NCI-H2227 treated with DMSO at 0.1 percent for 48 hours (cell line): ENCODE measurements at places on chromosomes 6 and 20.

GRCh38 chr6:20916086-20916485 lies 381.8 kb downstream of the CDKAL1 start:
- DNase-seq, result no peak

GRCh38 chr20:1469925-1470571 lies 3.4 kb upstream of the NSFL1C start:
- DNase-seq, result peak; percentile 73

DNA sequence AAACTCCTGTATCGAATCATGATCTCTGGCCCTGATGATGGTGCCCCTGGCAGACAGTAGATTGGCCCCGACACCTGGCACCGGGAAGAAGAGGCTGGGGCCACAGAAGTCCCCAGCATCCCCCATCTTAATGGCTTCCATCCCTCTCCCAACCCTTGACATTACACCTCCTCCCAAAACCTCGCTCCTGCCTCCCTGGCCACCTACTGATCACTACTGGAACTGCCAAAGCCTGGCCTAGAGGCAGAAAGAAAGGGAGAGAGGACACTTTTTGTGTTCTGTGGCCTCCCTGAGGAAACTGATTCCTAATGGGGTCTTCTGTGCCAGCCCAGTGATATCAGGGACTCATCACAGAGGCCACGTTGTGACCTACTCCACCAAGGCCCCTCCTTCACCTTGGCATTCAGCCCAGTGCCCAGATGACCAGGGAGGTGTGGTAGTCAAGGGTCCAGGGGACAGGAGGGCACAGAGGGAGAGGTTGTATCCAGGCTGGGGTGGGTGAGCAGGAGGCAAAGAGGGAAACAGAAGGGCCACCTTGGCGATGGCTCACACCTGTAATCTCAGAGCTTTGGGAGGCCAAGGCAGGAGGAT lies 6.1 kb downstream of the C20orf173 start:
- DNase-seq, result no peak

DNA sequence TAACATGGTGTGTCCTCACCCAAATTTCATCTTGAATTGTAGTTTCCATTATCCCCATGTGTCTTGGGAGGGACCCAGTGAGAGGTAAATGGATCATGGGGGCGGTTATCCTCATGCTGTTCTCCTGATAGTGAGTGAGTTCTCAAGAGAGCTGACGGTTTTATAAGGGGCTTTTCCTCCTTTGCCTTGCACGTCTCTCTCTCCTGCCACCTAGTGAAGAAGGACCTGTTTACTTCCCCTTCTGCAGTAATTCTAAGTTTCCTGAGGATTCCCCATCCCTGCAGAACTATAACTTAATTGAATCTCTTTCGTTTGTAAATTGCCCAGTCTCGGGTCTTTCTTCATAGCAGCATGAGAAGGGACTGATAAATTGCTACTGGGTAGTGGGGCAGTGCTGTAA lies 789.3 kb downstream of the FRK start:
- DNase-seq, result no peak

GRCh38 chr6:132023490-132023889 lies 72.3 kb upstream of the CCN2 start:
- no peak for DNase-seq

- no peak for DNase-seq
Measured at GRCh38 chr20:32959351-32960221, 44.6 kb downstream of the SUN5 start.

- DNase-seq, result peak; percentile 73
Measured at GRCh38 chr20:59836767-59837166, 96.7 kb downstream of the SYCP2 start.

GRCh38 chr20:33830371-33830770 lies 19.2 kb downstream of the CHMP4B start:
- peak; percentile 73 for DNase-seq

GRCh38 chr20:17281478-17281877 lies 54.6 kb downstream of the PCSK2 start:
- DNase-seq, result peak; percentile 6

DNA sequence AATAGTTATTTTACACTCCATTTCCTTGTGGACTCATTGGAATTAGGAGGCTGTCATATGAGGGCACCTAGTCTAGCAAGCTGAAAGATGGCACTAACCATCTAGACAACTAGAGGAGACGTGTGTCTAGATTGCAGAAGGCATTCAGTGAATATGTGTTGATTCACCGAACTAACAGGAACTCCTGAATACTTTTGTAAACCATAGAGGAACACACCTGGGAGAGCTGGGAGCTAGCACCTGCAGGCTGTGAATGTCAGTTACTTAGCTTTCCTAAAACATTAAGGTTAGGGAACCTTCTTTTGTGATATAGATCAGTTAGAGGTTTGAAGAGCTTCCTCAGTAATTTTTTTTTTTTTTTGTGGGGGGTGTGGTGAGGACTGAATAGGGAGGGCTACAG lies 7.7 kb downstream of the OPN5 start:
- DNase-seq, result no peak

GRCh38 chr6:6723921-6724538 lies 135.5 kb downstream of the LY86 start:
- no peak for DNase-seq

GRCh38 chr20:48281501-48281900 lies 496.2 kb upstream of the SULF2 start:
- DNase-seq, result no peak

GRCh38 chr6:12200015-12200564 lies 90.1 kb upstream of the EDN1 start:
- DNase-seq, result no peak

DNA sequence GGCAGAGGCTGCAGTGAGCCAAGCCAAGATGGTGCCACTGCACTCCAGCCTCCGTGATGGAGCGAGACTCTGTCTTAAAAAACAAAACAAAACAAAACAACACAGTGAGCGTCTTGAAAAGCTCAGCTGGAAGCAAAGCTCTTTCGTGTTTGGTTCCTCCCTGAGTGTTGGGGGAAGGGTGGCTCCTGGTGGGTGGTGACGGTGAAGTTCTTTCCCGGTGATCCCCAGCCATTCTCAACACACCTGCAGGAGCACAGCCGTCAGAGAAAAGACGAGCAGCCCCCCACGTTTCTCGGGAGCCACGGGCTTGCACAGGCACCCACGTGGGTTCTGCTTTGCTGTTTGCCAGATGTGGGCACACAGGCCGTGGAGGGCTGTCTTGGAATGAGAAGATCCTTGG lies 3.2 kb downstream of the BHLHE23 start:
- DNase-seq, result peak; percentile 11

- DNase-seq, result no peak
Measured at GRCh38 chr6:1599469-1599868, 10.2 kb upstream of the FOXC1 start.

DNA sequence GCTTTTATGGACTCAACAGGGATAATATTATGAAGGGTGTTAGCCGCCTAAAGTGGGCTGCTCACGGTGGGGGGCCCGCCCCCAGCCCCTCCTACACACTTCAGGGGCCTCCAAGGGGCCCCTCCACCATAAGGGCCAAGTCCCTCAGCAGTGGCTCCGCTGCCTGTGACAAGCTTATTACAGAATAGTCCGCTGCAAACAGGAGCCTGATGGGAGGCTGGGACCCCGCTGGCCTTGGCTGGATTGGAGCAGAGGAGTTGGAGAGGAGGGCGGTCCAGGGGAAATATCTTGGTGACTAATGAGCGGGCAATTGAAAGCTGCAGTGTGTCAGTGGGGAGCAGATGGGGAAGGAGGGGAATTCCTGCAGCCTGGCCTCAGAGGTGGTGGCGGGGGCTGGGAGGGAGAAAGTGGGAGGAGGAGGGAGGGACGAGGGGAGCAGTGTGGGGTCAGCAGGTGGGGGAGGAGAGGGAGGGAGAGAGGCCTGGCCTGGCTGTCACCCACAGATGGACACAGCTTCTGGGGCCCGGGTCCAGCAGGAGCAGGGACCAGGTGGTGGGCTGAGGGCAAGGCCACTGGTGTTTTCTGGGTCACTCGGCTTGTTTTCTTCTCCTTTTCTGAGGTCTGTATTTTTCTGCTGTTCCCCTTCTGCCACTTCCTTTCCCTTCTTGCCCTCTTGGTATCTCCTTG lies 57.6 kb upstream of the FOXP4 start:
- peak; percentile 87 for DNase-seq

GRCh38 chr6:155850408-155850841 lies 394.8 kb upstream of the NOX3 start:
- no peak for DNase-seq

DNA sequence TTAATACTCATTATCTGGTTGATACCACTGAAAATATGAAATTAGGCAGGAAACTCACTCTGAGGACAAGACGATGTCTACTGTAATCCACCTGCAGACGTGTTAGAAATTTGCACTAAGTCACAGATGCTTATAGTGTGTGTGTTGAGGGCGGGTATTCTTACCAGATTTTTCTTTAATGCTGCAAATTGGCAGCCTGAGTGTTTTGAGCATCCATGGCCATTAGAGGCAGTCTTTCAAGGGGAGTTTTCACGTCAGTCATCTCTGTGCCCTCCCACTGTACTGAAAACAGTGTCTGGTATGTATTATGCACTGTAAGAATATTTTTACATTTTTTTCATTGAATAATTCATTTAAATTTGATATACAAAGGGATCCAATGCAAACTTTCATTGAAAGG lies 266.5 kb upstream of the QKI start:
- no peak for DNase-seq

- DNase-seq, result no peak
Measured at GRCh38 chr6:140623498-140623897, 1249.0 kb upstream of the CITED2 start.

DNA sequence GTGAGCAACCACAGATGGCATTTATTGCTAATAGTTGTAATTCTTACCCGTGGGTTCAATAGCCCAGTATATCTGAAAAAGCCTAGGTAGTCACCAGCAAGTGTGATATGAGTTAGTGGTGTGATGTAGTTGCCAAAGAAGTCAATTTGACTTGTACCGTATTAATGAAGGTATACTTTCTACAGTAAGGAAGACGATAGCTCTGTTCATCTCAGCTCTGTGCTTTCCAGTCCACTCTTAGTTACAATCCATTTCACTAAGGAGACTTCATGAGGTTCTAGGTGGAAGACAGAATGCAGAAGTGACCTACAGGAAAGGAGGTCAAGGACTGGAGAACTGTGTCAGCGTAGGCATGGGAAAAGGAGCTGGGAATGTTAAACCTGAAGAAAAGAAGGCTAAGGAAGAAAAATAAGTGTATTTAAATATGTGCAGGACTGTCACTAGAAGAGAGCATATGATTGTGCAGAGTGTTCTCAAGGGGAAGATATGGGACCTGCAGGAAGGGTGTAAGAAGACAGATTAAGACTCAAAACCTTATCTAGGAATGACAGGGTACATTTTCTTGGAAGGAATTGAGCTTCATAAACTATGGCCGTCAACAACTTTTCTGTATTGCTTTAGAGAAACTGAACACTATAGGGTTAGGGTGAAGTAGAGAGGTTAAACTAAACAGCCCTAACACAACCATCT lies 116.9 kb upstream of the SCGN start:
- DNase-seq, result no peak

- DNase-seq, result no peak
Measured at GRCh38 chr6:21257125-21257524, 336.4 kb upstream of the SOX4 start.

GRCh38 chr6:157498817-157499216 lies 117.8 kb downstream of the ZDHHC14 start:
- DNase-seq, result no peak

GRCh38 chr6:26141378-26141904 lies 54.2 kb downstream of the HFE start:
- DNase-seq, result no peak

DNA sequence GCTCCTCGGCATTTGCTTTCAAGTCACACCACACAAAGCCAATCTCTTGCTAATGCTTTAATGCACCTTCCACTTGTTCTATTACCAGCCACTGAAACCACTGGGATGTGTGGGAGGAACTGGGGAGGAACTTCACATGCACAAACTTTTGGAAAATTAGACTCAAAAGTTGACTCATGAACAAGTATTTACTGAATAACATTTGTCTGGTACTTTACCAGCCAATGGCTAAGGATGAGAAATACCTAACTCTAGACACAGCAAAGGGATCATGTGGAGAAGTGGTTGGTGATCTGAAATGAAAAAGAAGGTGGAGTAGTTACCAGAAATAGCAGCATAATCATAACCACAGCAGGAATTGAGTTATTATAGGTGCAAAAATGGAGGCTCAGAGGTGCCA lies 554.0 kb upstream of the NOX3 start:
- no peak for DNase-seq

DNA sequence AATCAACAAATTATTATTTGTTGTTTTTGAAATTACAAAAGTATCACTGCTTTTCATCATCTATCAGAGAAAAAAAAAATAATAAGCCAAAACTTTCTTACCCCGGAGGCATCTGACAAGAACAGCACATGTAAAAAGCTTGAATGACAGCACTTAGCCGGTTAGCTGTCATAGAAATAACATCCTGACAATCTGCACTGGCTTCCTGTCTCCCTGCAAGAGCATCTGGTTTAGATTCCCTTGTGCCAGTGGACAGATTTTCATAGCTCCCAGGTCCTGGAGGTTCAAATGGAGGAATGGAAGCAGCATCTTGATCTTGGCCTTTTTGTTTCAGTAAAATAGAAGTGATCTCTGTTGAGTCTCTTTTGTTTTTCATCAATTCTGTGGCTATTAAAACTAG lies 74.8 kb downstream of the HACE1 start:
- no peak for DNase-seq

DNA sequence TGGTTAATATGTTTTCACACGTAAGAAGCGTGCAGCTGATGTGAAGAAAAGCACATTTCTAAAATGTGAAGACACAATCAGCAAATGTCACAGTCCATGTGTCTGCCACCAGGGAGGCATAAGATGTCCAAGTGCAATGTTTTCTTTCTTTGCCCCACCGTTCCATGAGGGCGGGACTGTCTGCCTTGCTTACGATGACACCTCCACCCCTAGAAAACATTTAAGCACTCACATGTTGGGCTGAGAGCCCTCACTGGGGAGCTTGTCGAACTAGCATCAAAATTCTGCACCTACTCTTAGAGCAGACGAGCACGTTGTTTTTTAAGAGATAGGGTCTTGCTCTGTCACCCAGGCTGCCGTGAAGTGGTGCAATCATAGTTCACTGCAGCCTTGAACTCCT lies 57.6 kb downstream of the PSMG4 start:
- no peak for DNase-seq

GRCh38 chr20:23138682-23139081 lies 52.6 kb upstream of the CD93 start:
- DNase-seq, result no peak

DNA sequence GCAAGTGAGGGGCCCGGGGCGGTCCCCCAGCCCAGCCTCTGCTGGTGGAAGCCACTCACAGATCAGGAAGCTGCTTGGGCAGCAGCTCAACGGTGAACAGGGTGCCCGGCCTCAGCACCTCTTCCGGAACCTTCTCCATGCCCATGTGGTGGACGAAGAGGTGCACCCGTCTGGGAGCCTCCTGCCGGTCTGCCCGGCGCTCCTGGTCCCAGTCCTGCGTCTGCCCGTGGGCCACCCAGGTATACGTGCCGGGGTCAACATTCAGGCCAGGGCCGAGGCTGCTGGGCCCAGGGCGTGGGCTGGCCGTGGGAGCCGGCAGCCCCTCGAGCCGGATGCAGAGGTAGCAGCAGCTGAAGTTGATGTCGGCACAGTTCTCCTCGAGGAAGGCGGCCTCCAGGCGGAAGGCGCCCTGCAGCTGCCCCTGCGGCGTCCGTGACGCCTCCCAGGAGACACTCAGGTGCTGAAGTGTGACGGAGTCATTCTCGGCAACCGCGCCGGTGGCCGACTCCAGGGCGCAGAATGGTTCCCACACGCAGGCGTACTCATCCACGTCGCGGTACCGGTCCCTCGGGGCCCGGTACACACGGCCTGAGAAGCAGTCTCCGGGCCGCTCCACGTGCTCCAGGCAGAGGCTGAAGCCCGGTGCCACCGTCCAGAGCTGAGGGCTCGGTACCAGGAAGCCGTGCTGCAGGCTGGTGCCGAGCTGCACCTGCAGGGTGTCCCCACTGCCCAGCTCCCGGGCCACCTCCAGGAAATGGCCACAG lies 8.7 kb downstream of the FNDC11 start:
- no peak for DNase-seq
